ENCODE measurements at places on chromosomes 6 and 20.

DNA sequence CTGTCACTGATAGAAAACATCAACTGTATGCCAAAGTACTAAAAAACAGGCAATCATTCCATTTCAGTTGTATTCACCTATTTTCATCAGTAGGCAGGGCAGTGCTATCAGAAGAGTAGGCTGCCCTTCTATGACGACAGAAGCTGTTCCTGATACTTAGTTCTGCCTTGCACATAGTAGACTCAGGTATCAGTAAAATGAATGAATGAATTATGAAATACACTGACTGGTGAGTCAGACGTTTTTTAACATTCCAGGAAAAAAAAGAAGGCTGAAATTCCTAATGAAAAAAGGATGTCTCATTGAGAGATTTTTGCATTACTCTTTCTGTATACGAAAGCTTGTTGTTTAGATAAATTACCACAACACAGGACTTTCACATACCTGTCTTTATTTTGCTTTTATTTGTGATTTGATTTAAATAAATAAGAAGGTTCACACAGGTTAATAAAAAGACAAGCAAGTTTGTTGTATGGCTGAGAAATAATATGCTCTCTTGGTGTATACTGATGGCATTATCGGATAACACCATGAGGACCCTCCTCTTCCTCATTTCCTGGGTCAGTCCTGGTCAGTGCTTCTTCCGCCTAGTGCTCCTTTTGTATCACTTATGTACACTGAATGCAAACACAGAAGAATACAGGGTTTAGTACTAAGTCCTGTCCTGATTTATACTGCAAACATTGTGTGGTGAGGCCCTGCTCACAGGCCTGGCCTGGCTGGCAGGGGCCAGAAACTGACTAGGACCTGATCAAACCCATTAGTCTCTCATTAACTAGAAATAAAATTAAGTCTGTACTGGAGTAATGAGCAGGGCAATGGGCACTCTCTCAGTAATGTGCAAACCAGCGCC lies 39.4 kb upstream of the SPDEF start:
- no peak for DNase-seq

GRCh38 chr6:37560737-37561103 lies 61.0 kb upstream of the CCDC167 start:
- no peak for DNase-seq

DNA sequence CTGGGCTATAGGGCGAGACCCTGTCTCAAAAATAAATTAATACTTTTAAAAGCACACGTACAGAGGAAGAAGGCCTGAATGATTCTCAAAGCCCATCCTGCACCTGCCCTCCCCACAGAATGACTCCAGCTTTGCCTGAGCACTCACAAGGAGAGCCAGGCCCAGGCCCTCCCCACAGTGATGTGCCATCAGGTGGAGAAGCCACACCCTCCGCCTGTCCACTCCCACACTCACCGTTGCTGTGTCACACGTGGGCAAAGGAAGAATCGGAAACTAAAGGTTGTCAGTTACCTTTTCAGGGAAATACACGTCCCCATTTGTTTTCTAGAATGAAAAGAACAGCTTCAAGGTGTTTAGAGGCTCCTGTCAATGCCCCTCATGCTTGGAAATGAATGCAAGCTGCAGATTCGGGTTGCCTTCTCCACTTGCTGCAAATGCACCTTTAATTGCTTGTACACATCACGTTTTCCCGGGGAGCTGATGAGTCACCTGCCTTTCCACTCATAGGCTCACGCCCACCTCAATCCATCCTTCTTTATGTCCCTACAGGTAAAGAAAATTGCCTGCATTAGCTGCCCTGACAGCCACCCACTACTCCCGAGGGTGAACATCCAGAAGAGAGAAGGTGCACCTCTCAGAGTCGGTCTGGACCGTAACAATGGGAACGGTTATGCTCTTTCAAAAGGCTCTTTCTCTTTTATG lies 45.5 kb upstream of the AFDN start:
- DNase-seq: no peak

- no peak for DNase-seq
Observed at GRCh38 chr6:36598739-36599318, 4.7 kb downstream of the SRSF3 start.

GRCh38 chr20:52193886-52194545 lies 2.4 kb upstream of the ZFP64 start:
- DNase-seq: no peak

DNA sequence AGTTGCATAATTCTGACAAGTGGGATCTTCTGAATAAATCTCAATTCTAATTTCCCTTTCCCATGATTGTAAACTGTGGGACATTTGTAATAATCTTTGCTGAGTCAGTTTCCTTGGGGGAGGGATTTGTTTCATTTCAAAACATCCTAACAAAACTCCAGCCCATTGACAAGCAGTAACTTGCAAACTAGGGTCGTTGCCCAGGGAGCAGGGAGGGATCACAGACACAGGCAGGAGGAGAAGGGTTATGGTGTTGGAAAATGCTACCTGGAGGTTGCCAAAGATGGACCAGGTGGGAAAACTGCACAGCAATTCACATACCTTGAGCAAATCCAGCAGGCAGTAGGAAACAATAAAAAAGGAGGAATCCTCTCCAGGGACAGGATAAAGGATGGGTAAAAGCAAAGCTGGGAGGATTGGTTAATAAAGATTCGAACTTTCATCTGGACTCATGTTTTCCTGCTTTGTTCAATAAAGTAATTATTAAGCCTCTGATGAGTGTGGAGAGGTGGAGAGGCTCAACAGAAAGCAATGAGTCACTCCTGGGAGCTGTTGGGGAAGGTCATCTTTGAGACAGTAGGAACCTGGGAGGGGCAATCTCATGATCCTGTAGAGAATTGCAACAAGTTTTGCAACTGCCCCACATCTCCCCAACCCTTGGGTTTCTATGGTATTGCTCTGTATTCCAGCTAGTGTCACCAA lies 87.3 kb upstream of the AKIRIN2 start:
- no peak for DNase-seq

GRCh38 chr20:48332555-48332954 lies 495.2 kb downstream of the PREX1 start:
- no peak for DNase-seq

GRCh38 chr6:117399924-117400323 lies 25.8 kb downstream of the ROS1 start:
- no peak for DNase-seq

- no peak for DNase-seq
Observed at GRCh38 chr6:81808851-81809570, 56.5 kb upstream of the TENT5A start.

GRCh38 chr20:41150664-41151063 lies 13.3 kb downstream of the PLCG1 start:
- no peak for DNase-seq

DNA sequence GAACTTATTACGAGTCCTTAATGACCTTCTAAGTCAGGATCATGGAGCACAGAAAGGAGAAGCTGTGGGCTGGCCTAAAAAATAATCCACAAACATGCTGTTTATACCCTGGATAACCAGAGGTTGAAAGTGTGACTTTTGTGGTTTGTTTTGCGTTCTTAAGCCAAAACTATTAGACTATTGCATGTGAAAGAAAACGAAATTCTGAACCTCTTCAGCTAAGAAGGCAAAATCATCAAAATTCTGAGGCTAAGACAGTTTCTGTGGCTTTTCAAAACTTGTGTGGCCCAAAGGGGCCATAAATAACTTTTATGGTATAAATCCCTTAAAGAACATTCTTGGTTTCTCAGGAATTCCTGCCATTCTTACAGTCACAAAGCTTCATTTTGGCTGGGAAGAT lies 251.0 kb downstream of the UST start:
- DNase-seq: no peak

DNA sequence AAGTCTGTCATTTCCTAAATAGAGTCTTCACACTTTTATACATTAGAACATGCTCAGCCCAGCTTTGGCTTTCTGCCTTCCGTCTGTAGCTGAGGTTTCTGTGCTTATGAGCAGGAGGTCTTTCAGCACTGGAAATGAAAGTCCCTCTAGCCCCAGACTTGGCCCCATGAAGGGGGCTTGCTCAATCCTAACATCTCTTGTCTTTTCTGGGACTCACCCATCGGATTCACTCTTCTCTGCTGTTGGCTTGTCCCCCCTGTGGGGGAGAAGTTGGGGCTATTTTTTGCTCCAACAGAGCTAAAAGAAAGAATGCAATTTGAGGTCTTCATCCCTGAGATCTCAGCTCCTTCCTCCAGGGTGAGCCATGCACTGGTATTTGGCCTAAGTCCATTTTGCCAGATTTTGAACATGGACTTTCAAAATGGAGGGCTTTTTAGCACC lies 177.7 kb downstream of the MRPL14 start:
- no peak for DNase-seq

- no peak for DNase-seq
Observed at GRCh38 chr6:109978174-109979032, at the start of gene GPR6. Gene GPR6 (plus strand): TSS chr6:109978311. CDS start chr6:109979113, 802 bp downstream.

GRCh38 chr6:67680297-67680932 lies 954.7 kb upstream of the ADGRB3 start:
- DNase-seq: no peak

DNA sequence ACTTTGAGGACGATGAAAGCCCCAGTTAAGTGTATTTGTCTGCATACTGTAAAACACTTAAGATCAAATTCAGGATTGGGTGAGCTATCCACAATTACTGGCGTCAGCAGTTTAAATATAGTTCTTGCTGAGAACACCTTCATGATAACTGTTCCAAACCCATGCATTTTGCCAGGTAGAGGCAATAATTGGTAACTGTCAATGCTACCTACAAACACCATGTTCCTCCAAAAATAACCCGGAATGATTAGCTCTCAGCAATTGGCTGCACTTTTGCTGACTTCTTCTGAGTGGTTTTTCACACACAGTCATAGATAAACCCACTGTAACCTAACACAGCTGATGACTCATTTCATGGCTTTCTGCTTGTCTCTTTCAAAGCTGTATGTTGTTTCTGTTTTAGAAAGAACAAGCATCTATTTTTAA lies 1358.6 kb upstream of the GJE1 start:
- DNase-seq: no peak

DNA sequence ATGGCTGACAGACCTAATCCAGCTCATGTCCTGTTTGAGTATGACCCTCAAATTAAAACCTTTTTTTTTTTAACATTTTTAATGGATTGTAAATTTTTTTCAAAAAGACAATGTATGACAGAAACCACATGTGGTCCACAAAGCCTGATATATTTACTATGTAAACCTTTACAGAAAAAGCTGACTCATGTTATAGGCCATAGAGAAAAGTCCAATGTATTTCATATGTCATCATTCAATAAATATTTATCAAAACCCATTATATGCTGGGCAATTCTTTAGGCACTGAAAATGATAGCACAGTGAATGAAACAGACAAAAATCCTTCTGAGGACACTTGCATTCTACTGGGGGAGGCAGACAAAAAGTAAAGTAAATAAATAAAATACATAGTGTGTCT lies 826.2 kb upstream of the FLRT3 start:
- no peak for DNase-seq

GRCh38 chr6:93176070-93176469 lies 243.3 kb downstream of the EPHA7 start:
- DNase-seq: no peak

DNA sequence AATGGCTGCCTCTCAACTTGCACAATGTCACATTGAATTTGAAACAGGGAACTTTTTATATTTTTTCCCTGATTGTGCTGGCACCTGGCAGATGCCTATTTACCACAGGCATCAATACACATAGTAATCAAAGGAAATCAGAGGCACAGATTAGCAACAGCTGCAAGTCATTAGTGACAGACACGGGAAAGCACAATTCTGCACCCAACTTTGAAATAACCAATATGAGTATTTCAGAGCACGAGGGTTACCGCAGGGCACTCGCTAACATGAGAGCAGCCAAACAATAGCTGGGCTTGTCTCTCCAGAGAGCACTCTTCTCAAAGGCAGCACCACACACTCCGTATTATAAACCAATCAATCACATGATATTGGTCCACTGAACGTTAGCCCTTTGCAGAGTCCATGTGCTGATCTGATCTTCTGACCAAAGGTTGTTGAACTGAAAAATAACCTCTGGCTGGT lies 149.5 kb downstream of the RNF144B start:
- no peak for DNase-seq

DNA sequence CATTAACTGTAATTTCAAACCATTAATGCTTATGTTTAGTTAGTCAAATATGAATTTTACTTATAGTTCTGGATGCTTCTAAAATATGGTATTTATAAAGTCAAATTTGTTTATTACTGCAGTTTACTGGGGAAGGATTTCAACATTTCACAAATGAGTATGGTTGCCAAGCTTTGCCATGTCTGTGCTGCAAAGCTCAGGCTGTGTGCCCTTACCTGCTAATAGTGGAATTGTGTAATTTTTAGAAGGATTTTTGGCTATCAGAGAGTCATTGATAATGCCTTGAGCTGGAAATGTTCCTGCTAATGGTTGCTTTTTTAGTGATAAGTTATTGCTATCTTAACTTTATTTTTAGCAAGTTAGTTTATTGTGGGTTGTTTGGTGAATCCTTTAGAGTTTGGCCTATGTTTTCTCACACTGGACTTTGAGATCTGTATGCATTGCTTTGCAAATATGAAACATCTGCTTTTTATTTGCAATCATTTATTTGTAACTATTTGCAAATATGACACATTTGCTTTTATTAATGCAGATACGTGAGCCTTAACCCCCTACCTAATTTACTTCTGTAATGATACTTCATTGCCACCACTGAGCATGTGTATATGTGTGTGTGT lies 105.8 kb downstream of the CD109 start:
- no peak for DNase-seq

DNA sequence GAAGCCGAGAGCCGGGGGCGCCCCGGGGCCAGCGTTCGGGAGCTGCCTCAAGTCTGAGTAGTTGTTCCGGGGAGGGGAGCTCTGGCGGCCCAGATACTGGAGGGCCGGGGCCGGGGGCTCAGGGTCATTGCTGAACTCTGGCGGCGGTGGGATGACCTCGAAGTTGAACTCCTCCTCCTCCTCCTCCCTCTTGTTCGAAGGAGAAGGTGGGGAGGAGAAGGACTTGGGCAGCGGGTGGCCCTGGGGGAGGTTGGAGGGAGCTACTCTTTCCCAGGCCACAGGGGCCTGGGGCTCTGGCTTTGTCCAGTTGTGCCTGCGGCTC lies 37.7 kb downstream of the C6orf132 start:
- DNase-seq: no peak

GRCh38 chr20:62662422-62662821 lies 20.1 kb downstream of the SLCO4A1 start:
- no peak for DNase-seq

DNA sequence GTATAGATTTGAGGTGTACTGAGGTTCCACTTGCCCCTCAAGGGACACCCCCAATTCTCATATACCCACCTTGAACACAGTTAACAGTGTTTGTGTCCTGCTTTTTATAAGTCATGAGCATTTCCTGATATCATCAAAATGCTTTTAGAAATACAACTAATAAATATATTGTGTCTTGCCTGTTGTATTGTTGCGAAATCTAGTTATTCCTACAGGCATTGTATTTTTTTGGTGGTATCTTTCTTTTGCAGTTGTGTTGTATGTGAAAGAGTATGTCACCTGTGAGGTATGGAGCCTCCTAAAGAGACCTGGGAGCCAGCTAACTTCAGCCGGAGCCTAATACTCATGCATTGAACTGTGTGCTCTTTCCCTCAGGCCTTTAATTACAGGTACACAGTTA lies 40.7 kb downstream of the CDYL start:
- no peak for DNase-seq

GRCh38 chr6:43061861-43062260 lies 2.4 kb downstream of the KLC4 start:
- no peak for DNase-seq

- DNase-seq: no peak
Observed at GRCh38 chr6:15280961-15281360, 35.1 kb downstream of the JARID2 start.

Measured in stimulated activated CD4-positive, alpha-beta T cell treated with anti-CD3 and anti-CD28 coated beads, Interleukin-1b, Interleukin-23, amount 100 ng/mL, for 4 hours (primary cell).